ENCODE measurements at places on chromosomes 3 and 15.

- DNase-seq: no peak
Measured at GRCh38 chr3:124469555-124469954, 260.7 kb upstream of the UMPS start.

DNA sequence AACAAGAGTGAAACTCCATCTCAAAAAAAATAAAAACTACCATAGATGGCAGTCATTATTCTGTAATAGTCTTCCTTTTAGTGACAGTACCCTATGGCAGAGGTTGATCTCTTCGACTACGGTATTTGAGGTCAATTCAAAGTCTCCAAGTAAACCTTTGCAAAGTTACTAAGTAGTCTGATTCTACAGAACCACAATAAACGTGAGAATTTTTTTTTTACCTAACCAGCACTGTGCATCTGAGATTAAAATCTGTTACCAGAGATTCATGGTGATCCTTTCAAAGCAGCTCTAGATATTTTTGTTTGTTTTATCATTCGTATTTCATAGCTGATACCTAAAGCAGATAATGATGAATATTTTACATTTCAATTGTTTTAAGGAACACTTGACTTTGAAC lies 86.6 kb upstream of the CHD2 start:
- DNase-seq: no peak

DNA sequence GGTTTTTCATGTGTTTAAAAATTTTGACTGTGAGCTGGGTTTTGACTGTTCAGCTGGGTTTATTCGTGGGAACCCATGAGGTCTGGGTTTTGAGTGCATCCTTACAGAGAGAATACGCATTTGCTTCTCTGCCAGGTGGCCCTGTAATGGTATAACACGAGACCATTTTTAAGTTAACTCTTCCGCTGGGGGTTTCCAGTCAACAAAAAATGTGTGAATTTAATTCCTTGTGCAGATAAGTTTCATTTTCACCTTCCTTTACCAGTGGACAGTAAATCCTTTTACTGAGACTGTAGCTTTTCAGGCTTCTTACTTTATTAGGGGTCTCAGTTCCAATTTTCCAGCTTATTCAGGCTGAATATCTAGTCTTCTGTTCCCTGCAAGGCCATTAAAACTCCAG lies 149.6 kb downstream of the OPA1 start:
- no peak for DNase-seq

DNA sequence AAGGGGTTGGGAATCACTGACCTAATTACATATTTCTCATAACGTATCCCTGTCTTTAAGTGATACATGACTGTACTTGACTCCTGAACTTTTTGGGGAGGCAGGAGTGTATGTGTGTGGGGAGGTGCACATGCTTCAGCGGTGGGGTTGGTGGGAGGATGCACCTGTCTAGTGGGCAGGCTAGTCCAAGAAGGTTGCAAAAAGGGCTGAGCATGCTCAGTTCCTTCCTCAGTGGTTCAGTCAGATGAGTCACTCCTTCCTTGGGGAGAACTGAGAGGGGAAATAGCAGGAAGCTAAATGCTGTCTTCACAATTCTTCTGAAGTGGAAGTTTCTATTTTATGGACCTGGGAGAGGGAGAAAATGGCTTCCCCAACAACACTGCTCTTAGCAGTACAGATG lies 24.6 kb upstream of the AP4E1 start:
- peak; percentile 50 for DNase-seq

DNA sequence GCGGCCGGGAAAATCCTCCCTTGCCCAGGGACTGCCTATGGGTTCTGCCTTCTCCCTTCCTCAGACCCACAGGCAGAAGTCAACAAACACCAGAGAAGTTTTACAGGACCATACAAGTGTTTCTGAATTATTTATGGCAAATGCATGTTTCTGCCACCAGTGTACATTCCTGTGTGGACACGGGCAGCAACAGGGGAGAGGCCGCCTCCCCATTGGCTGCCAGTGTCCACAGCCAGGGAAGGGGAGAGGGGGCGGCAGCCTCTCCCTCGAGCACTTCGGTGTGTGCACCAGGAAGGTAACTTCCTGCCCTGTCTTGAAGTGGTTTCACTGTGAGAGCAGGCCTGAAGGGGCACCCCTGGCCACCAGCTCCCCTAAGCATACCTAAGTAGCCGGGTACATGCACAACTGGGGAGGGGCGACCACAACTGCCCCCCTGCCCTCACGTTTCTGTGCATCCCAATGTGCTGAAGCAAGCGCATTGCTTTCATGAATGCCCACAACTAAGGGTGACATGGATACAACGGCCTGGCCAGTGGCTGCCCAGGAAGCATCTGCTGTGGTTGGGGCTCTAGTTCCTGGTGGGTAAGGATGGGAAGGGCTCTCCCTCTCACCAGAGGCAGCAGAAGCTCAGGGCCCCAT lies 14.8 kb upstream of the SHISA5 start:
- no peak for DNase-seq

GRCh38 chr3:155491696-155492095 lies 198.2 kb upstream of the STRIT1 start:
- DNase-seq: no peak

DNA sequence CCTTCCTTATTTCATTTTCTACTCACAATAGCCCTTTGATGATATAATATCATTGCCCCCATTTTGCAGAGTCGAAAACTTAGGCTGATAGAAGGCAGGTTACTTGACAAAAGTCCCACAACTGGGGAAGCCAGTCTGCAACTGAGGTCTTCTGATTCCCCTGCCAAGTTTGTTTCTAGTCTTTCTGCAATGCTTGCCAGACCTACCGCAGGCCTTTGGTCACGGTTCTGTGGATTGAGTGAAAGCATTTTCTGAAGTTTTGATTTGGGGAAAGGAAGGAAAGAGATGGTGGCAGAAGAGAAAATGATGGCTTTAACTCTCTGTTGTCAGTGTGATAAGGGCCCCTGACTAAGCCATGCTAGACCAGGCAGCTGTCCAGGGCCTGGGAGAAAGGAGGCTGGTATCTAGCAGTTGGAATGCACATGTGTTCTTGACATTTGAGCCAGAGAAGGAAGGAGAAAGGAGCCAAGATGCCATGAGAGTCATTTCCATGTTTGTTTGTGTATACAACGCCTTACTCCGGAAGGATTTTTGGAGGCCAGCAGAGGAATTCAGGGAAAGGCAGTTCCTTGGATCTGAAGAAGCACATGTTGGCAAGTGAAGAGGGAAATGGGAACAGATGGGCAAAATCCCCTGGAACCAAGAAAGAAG lies 29.9 kb downstream of the FAH start:
- DNase-seq: peak; percentile 76

- peak; percentile 78 for DNase-seq
Measured at GRCh38 chr15:94230883-94231722, at the start of gene MCTP2. TSS of gene MCTP2 (plus strand) at chr15:94231561. CDS start at chr15:94298266, 66,705 bp downstream.

DNA sequence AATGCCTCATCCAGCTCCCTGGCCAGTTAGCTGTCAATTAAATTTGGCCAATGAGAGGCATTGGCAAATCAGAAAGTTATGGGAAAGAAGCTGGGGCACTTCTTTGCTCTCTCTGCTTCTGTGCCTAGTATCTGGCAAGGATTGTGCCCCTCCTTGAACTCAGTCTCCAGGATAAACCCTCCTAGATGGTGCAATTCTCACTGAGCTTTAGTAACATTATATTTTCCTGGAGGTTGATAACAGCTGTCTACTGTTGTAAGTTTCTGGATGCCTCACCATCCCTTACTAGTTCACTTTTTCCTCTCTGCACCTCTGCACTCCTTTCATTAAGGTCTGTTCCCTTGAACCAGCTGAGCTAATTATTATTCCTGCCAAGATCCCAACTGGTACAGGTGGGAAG lies 329.5 kb downstream of the MFSD1 start:
- DNase-seq: no peak

GRCh38 chr3:52315977-52316764 lies at the start of gene DNAH1:
TSS of gene DNAH1 (plus strand) at chr3:52316319. CDS start at chr3:52322443, 6,124 bp downstream.
- no peak for DNase-seq

GRCh38 chr3:169286214-169286613 lies 377.3 kb downstream of the MECOM start:
- no peak for DNase-seq

DNA sequence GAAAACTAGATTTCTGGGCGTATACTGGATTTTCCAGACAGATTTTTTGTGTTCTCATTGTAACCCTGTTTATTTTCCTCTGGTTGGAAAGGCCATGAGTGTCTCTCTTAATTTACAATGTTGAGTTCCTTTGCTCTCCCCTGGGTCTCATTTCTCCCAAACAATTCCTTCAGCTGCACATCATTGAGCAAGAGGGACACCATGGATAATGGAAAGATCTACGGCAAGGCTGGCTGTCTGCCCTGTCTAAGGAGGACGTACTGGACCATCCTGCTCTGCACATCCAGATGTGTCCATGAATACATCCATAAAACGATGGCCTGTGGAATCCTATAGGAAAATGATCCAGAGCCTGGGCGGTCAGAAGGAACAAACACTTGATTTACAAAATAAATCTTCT lies 258.1 kb upstream of the MCTP2 start:
- no peak for DNase-seq

- no peak for DNase-seq
Measured at GRCh38 chr3:184629555-184630160, 68.1 kb downstream of the EPHB3 start.

DNA sequence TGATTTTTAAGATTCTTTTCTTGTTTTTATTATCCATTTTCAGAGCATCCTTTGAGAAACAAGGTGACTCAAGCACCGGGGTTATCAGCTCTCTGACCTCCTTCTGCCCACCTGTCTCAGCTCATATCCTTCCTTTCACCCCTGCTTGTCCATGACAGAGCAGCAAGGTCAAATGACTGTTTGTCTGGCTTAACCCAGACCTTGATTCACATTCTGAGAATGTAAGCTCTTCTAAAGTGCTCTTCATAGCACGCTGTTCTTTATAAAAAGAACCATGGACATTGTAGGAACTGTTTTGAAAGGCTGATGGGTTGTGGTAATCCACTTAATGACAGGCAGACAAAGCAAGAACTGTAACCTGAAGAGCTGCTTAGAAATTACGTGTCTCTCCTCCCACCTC lies 122.5 kb downstream of the CHST2 start:
- no peak for DNase-seq

- DNase-seq: no peak
Measured at GRCh38 chr15:26294059-26294689, 431.0 kb upstream of the ATP10A start.

DNA sequence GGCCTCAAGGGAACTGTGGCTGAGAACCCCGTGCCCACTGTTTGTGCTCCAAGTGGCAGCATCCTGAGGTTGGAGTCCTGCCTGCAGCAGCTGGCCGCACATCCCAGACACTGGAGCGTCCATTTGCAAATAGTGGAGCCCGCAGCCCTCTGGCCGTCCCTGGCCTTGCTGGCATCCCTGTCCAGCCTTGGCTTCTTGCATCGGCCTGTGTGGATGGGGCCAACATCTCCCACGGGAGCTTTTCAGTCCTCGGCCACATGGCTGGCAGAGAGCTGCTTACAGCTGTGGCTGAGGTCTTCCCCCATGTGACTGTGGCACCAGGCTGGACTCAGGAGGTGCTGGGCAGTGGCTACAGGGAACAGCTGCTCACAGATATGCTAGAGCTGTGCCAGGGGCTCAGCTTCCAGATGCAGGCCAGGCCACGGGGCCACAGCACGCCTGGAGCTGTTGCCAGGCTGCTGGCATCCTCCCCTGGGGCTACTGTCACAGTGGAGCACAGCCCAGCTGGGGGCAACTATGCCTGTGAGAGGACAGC lies 71.2 kb downstream of the FAM43A start:
- no peak for DNase-seq

DNA sequence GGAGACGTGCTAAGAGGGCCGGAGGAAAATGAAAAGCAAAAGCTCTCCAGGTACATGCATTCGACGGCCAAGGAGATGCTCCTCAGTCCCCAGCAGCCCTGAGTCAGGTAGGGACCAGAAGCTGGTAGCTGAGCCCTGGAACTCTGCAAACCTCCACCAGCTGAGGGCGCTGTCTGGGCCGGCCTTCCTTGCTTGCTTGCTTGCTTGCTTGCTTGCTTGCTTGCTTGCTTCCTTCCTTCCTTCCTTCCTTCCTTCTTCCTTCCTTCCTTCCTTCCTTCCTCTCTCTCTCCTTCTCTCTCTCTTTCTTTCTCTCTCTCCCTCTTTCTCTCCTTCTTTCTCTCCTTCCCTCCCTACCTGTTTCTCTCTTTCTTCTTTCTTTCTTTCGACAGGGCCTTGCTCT lies 94.6 kb upstream of the RASGRF1 start:
- DNase-seq: peak; percentile 35

DNA sequence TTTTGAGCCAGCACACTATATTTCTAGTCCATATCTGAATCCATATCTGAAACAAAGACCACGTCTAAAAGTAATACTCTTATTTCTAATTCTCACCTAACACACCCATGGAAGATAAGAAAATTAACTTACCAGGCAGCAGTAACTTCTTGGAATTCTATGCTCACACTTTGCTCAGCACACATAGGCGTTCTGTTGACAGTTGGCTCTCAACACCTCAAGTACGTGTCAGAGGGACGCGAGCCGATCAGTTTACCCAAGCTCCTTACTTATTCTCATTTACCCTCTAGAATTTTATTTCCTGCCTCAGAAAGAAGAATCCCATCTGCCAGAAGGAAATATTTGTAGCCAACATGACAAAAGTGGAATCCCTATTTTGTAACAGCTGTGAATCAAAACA lies 911.9 kb downstream of the FHIT start:
- no peak for DNase-seq

- no peak for DNase-seq
Measured at GRCh38 chr3:194860725-194861124, 175.0 kb downstream of the FAM43A start.

- DNase-seq: no peak
Measured at GRCh38 chr15:76390571-76390970, 54.0 kb downstream of the ISL2 start.

DNA sequence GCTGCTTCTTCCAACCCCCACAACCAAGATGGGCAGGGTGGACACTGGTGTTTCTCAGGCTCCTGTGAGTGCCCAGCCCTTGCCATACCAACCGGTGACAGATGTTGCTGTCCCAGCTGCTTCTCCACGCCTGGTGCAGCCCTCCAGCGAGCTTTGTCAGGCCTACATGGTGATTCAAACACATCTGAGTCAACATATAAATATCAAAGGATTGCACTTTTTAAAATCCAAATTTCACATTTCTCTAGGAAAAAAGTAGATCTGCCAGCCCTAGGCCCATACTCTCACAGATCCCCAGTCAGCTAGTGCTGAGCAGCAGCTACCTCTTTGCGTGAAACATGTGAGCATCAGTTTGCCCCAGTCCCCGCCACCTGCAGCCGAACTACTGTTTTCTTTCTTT lies 52.7 kb downstream of the RPN1 start:
- peak; percentile 81 for DNase-seq

GRCh38 chr3:114274929-114275328 lies 18.9 kb upstream of the TIGIT start:
- DNase-seq: peak; percentile 60

DNA sequence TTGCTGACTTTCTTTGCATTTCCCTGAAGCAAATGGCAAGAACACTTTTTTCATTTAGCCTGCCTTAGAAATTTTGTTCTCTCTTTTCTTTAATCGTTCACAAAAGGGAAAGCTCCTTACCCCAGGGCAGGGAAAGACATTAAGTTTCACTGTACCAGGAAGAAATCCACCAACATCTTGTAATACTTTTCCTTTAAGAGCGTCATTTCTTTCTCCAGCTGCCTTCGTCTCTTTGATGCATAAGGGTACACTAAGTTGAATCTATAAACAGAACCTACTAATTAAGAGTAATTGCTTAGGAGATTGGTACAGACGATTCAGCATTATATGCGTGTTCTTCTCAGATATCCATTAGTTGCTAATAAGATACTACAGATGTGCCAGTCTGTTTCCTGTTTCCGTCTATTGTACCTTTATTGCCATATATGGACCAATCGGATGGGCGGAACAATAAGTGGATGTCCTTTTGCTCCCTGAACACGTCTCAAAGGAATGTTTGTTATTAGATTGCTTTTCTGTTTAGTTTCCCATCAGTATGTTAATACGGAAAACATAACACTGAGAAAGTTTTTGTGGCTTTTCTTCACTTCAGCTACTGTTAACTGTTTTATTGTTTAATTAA lies 276.7 kb upstream of the RARB start:
- no peak for DNase-seq
